Gastroesophageal sphincter (tissue), 4 donors: ENCODE measurements at places on chromosomes 11 and 22. TPM values are rescaled to one million over a fixed set of nuclear protein-coding genes. Genes with fewer than 3 reads are reported as not detected.

The HPX gene
- total RNA-seq = 3.6 TPM

The TCN2 gene
- total RNA-seq = 42.7 TPM

The COMMD9 gene
- total RNA-seq = 24.7 TPM

The MPZL2 gene
- 57.0 TPM for total RNA-seq

The NLRP10 gene
- not detected for total RNA-seq

The JAM3 gene
- total RNA-seq = 101 TPM

The RAB3IL1 gene
- total RNA-seq = 11.5 TPM

DNA sequence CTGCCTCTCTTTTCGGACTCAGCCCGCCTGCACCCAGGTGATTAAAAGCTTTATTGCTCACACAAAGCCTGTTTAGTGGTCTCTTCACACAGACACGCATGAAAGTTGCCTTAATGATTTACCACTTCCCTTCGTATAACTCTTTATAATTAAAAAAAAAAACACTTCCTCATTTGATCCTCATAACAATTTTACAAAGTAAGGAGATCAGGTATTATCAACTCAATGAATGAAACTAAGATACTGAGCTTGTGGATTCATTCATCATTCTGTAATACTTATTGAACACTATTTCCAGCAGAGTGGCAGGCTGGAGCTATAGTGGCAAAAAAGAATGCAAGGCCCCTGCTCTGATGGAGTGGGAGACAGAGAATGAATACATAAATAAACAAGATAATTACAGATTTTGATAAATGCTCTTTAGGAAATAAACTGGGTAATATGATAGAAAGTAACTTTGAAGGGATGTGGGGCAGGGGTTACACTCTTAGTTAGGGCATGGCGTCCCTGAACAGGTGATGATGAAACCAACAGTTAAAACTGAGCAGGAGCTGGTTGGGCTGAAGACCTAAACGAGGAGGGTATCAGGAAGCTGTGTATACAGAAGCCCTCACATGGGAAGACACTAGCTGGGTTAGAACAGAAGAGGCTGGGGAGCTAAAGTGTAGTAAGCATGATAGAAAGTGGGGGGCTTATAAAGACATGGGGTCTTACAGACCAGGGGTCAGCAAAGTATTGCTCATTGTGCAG is 5.4 kb upstream of the CRTAM start:
- no peak for ATAC-seq

DNA sequence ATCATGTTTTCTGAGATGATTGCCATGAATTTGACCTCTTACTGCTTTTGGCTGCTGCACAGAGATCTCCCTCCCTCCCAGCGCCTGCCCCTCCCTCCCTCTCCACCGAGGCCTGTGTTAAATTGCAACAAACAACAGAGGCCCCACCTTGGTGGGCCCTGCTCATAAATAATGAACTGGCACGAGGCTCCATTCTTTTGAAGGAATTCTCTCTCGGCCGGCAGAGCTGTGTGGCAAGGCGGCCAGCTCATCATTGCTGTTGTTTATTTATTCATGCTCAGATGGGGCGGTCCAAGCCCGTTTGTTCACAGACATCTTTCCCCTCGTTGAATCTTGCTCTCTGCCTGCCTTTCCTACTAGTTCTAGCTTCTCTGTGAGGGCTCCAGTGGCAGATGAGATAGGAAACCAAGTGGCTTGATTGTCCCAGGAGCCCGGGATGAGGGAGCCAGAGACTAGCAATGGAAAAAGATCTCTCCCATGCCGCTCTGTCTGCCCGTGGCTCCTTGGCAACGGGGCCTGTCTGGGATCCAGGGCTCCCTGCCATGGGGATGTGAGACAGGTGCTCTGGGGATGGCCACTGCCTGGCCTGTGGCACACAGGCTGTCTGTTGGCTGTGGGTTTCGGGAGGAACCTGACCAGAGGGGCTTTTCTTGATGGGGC is 192.6 kb downstream of the DSCAML1 start:
- peak; percentile 34 for ATAC-seq

DNA sequence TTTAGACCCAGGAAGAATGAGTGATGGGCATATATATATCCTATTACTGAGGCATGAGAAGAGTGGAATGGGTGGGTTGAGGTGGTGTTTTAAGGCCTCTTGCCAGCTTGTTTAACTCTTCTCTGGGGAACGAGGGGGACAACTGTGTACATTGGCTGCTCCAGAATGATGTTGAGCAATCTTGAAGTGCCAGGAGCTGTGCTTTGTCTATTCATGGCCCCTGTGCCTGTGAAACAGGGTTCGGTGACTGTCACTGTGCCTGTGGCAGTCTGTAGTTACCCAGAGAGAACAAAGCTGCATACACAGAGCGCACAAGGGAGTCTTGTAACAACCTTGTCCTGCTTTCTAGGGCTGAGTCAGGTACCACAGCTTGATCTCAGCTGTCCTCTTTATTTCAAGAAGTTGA is 11.7 kb downstream of the LIMK2 start:
- no peak for ATAC-seq

- no peak for ATAC-seq
Observed at GRCh38 chr11:95455228-95455970, 224.4 kb upstream of the SESN3 start.

DNA sequence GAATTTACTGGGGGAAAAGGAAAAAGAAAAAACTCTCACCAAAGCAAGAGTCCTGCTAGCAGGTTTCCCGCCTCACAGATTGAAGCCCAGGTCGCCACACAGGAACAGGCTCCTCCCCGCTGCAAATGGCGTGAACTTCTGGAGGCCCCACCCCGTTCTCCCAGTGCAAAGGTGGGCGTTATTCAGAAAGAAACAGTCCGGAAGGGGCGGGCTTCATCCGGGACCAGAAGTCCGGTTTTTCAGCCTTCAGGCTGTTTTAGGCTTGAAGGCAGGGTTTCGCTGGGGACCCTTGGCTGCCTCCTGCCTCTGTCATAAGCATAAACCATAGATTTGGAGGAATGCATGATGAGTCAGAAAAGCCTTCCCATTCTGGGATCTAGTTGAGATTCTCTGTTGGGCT is 148.3 kb upstream of the POU2AF2 start:
- ATAC-seq = peak; percentile 39

- no peak for ATAC-seq
Observed at GRCh38 chr11:70580036-70580805, 181.9 kb downstream of the CTTN start.

- no peak for ATAC-seq
Observed at GRCh38 chr22:47038206-47038835, 275.9 kb downstream of the TBC1D22A start.

- ATAC-seq = no peak
Observed at GRCh38 chr11:44770401-44770800, 43.6 kb downstream of the TSPAN18 start.

- no peak for ATAC-seq
Observed at GRCh38 chr11:95570845-95571244, 218.7 kb downstream of the FAM76B start.

DNA sequence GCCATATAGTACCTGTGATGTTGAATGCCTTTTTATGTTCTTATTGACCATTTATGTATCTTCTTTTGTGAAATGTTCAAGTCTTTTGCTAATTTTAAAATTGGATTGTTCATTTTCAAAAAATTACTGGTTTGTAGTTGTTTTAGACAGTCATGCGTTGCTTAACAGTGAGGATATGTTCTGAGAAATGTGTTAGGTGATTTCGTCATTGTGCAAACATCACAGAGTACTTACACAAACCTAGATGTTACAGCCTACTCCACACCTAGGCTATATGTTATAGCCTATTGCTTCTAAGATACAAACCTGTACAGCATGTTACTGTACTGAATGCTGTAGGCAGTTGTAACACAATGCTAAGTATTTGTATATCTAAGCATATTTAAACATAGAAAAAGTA is 32.5 kb downstream of the PDE3B start:
- ATAC-seq = no peak

- ATAC-seq = no peak
Observed at GRCh38 chr11:3165916-3166267, 782 bp upstream of the OSBPL5 start.

- no peak for ATAC-seq
Observed at GRCh38 chr22:41445129-41446056, 1.2 kb downstream of the TOB2 start.

GRCh38 chr11:35313066-35313759 is 106.1 kb downstream of the SLC1A2 start:
- no peak for ATAC-seq

DNA sequence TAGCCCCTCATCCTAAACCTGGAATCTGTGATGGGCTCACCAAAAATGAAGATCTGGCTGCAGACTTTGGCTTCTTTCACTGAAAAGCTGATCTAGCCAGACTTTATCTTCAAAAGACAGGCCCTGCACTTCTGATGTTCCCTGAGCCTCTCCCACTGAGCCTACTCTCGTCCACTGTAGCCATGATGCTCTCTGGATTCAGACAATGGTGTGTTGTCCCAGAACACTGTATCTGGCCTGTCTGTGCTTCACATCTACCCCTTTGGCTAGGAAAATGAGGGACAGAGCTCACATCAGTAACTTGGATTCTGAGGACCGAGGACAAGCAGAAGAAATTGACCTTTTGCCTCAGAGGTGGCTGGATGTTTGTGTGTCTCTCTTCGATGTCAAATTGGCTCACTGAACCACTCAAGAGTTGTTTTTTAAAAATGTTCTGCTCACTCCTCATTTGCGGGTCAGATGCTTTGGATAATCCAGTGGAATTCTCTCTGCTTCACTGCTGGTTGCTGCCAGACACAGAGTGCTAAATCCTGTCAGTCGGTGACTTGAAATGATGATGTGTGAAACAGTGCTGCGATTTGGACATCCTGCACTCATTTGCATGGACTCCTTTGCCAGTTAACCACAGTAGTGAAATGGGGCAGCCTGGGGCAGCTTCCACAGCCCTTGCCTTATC is 67.5 kb downstream of the ARFGAP2 start:
- peak; percentile 53 for ATAC-seq

- ATAC-seq = no peak
Observed at GRCh38 chr11:2641623-2642022, 58.2 kb downstream of the KCNQ1OT1 start.

DNA sequence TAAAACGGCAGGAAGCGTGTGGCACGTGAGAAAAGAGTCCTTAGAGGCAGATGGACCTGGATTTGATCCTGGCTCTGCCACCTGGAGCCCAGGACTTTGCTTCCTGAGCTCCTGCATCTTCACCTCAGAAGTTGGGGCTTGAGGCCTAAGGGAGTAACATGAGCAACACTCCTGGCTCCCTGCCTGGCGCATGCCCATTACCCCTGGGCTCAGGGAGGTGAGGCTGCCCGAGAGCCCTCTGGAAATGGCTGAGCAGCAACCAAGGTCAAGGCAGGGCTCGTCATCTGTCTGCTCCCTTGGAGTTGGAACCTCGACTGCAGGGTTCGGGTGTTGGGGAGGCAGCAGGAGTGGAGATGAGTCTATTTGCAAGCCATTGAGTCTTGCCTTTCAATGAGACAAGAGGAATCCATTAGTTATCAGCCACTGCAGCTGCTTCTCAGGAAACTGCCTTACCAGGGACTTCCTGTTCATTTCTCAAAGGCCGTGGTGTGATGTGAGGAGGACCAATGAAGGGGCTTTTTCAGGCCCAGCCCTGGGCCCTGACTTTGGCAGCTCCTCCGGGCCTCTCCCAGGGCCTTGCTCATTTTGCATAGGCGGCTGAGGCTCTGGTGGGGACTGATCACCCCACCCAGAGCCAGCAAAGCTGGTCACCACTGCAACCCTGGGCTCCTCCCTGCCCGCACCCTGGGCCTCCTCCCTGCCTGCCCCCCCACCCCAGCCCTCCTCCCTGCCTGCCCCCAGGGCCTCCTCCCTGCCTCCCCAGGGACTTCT is 6.4 kb downstream of the FADS2 start:
- ATAC-seq = peak; percentile 52
